ENCODE measurements at places on chromosomes 4 and X.

DNA sequence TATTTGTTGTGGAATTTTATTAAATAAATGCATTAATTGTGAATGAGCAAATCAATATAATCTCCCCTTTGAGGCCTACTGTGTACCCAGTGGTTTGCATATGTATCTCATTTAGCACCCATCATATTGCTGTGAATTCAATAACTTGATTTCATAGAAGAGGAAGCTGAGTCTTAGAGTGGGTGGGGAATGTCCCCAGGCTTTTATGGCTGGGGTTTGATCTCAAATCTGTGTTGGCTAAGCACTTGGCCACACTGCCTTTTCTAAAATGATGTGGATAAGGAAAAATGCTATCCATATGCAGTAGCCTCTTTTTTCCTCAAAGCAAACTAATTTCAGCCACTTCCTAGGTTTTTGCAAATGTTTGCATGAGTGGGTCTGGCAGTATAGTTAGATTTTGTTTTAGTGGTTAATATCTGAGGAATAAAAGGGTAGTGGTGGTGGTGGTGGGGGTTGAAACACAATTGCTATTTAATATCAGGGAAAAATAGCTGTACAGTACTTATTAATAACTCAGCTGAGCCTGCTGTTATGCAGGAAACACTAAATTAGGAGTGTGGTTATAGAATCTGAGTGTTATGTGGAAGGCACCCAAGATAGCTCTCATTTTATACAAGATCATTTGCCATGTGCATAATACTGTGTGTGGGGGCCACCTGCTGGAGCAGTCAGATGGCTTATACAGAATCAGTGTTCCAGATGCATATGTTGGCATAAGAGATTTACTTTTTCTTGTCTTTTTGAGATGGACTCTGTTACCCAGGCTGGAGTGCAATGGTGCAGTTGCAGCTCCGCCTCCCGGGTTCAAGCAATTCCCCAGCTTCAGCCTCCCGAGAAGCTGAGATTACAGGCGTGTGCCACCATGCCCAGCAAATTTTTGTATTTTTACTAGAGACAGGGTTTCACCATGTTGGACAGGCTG is 108.0 kb downstream of the TMEM131L start:
- DNase-seq, result peak; percentile 84

DNA sequence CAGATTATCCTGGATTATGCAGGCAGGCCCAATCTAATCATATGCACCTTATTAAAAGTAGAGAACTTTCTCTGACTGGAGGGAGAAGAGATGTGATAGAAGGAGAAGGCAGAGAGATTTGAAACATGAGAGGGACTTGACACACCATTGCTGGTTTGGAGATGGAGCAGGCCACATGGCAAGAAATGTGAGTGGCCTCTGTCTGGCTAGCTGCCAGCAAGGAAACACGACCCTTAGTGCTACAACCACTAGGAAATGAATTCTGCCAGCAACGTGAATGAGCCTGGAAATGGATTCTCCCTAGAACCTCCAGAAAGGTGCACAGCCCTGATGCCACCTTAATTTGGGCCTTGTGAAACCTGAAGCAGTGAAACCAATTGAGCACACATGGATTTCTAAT is 79.5 kb upstream of the MBNL3 start:
- DNase-seq, result no peak

GRCh38 chrX:24982306-24982965 is 33.3 kb downstream of the ARX start:
- DNase-seq, result no peak

- peak; percentile 94 for DNase-seq
Measured at GRCh38 chrX:38803588-38804431, 2.6 kb downstream of the MID1IP1 start.

GRCh38 chr4:173736840-173737239 is 206.8 kb upstream of the HAND2 start:
- no peak for DNase-seq

DNA sequence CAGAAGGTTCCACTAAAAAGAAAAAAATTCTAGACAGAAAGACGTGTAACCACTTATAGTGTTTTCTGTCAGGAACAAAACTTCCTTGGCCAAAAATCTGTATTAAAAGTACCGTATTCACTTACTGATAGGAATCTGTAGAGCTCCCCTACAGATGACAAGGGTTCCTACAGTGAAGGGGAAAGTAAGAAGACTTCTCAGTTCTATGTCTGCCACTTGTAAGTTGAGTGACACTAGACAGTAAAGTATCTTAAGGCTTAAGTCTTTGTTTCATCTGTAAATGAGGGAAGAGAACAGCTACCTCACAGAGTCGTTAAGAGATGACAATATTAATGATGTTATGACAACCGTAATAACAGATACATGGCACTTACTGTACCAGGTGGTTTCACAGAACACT is 3.3 kb downstream of the COQ2 start:
- DNase-seq, result no peak

- DNase-seq, result no peak
Measured at GRCh38 chr4:159765382-159765781, 662.5 kb downstream of the RAPGEF2 start.

DNA sequence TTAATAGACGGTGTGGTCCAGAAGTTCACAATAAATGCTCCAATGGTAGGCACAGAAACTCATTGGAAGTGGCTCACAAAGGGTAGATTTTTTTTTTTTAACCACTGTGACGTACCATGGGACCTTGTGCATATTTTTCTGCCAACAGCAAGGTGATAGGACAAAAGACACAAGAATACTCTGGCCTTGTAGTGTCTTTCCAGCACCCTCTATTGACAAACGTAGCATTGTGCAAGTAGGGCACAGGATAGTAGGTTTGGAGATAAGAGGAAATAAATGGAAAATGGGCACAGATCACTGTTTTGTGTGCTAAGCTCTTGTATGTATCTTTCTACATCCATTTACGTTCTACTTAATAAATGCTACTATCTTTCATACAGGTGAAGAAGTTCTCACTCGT is 2054.9 kb downstream of the PCDH7 start:
- DNase-seq, result peak; percentile 32

GRCh38 chr4:11773798-11774197 is 345.1 kb upstream of the HS3ST1 start:
- DNase-seq, result no peak
